ENCODE measurements at places on chromosomes 12 and 14. TPM values are rescaled to one million over a fixed set of nuclear protein-coding genes. Genes with fewer than 3 reads are reported as not detected.

GRCh38 chr14:98374136-98374535 is 897.9 kb downstream of the BCL11B start:
- peaks cover 14% of the 10 kb centered on the region for H3K27me3 ChIP-seq
- no peak overlapping the region for H3K27ac ChIP-seq
- no peaks in the 10 kb centered on the region for H3K36me3 ChIP-seq
- H3K4me1 ChIP-seq = no peaks in the 10 kb centered on the region
- DNase-seq = no peak

DNA sequence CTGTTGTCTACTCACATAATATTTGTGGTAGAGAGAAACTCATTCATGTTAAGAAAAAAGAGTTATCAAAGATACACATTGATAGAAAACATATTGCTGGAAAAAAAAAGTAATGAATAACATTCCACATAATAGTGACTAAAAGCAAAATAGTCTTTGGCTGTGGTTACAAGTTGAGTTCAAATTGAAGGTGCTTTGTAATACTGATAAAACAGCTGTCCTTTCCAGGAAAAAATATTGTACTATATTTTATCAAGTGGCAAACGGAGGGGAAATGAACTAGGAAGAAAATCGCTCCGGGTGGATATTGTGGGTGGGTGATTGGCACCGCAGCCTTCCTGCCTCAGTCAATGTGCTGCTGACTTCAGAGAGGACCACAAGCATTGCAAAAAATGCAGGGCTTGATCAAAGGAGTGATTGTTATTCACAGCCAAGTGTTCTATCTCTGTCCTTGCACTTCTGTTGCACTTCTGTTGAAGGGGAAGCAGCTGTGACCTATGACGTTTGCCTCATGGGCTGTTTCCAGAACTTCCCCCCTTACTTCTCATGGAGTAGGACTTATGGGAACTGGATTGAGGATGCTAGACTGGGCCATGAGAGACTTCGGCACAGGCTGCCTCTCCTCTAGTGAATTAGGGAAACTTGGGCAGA is 114.4 kb downstream of the VRK1 start:
- DNase-seq = no peak
- no peaks in the 10 kb centered on the region for H3K4me1 ChIP-seq
- H3K27ac ChIP-seq = no peak overlapping the region
- H3K4me3 ChIP-seq = no peak overlapping the region

DNA sequence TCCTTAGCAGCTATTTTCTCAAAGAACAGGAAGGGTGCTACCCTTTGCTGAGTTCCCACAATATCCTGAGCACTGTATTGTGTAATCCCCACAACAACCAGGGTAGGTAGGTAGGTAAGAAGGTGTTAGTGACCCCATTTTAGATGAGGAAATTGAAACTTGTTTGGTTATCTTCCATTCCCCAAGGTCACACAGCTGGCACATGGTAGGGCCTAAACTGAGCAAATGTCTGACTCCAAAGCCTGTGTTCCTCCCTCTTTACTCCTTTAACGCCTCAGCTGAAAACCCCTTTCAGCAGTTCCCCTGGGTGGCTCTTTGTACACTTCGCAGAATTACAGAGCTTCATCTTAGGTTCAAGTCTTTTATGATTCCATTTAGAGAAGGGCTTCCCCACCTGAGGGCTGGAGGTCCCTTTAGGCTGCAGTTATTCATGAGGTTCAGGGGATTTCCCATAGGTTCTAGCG is 26.5 kb upstream of the RIC8B start:
- H3K4me3 ChIP-seq = peak overlapping the region; percentile 23
- peaks cover 16% of the 10 kb centered on the region for H3K4me1 ChIP-seq

- H3K4me3 ChIP-seq = no peak overlapping the region
- H3K27me3 ChIP-seq = no peaks in the 10 kb centered on the region
- H3K36me3 ChIP-seq = no peaks in the 10 kb centered on the region
- no peak overlapping the region for H3K27ac ChIP-seq
- no peak for DNase-seq
- H3K4me1 ChIP-seq = peaks cover 6% of the 10 kb centered on the region
These were observed 85.9 kb downstream of the TMEM117 start for GRCh38 chr12:43921666-43922337.

DNA sequence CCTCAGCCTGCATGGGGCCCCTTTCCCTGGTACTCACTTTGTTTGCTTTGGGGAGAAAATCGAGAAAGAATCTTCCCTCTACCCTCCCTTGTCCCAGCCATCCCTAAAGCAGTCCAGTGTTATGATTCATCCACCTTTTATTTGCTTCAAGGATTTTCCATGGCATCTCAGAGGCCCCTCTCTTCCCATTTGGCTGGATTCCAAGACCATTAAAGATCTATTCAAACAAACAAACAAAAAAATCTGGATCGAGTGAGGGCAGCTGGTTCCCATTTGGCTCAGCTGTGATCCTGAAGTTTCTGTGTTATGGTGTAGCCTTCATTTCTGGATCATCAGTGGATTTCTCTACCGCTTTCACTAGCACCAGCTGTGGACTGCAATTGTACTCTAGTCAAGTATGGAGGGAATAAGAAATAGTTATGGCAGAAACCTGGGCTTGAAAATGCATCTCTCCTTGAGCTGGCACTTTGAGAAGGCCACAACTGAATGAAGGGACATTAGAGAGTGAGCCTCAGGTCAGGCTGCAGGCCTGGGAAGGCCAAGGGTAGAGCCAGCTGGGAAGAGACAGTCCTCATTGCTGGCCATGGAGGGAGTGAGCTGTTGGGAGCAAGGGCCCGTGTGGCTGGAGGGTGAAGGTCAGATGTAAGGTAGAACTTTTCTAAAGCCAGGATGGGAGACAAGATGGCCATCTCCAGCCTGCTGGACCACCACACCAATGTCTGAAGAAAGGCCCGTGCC is 13.7 kb downstream of the KRT71 start:
- H3K4me1 ChIP-seq = peaks cover 10% of the 10 kb centered on the region
- no peak overlapping the region for H3K4me3 ChIP-seq
- no peaks in the 10 kb centered on the region for H3K27me3 ChIP-seq
- no peak for DNase-seq

GRCh38 chr12:92275443-92276154 is 130.0 kb upstream of the BTG1 start:
- no peak overlapping the region for H3K27ac ChIP-seq
- no peaks in the 10 kb centered on the region for H3K36me3 ChIP-seq
- H3K27me3 ChIP-seq = peaks cover 2% of the 10 kb centered on the region
- no peaks in the 10 kb centered on the region for H3K4me1 ChIP-seq
- no peak for DNase-seq

Gene CFAP54
- 0.50 TPM for total RNA-seq

DNA sequence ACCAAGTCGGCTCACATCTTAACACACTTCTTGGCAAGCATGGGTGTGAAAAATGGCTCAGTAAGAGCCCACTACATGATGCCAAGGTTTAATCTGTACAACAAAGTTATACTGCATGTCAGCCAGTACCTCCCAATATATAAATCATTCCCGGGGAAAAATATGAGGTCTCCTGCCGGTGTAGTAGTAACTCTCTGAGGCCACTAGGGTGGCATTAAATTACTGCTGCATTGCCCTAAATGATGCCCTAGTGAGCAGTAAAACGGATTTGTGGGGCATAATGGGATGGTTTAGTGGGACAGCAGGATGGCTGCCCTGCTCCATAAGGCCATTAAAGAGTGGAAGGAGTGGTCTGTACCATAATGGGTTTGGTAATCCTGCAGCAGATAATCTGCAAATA is 267.7 kb downstream of the MED13L start:
- peaks cover 12% of the 10 kb centered on the region for H3K4me1 ChIP-seq
- no peaks in the 10 kb centered on the region for H3K27me3 ChIP-seq
- peaks cover 26% of the 10 kb centered on the region for H3K36me3 ChIP-seq
- no peak overlapping the region for H3K4me3 ChIP-seq

Gene FGF6
- total RNA-seq = not detected

DNA sequence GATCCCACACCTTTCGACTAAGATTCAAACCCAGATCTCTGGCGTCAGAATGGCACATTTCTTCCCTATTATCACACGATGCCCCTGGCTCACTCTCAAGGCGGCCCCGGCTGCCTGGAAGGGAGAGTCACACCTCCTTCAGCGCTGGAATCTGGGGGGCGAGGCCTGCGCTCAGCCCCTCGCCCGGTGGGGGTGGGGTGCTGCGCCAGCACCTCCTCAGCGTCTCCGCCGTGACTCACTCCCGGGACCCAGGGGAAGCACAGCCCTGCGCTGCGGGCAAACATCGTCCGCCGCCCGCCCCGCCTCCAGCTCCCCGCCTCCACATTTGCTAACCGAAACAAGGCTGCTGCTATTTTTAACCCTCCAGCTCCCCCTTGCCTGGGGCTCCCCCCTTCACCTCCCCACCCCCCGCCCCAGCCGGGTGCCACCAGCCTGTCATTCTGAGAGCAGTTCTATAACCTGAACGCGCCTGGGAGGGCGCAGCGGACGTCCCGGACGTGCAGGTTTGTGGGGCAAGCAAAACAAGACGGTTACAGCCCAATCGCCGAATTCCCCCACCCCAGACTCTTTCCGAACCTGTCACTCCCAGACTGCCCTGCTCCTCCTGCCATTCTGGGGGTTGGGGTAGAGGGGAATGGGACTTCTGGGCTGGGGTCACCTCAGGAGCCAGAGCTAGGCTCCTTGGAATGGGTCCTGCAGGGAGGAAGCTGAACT is 6.7 kb downstream of the HDAC7 start:
- H3K36me3 ChIP-seq = peaks cover 5% of the 10 kb centered on the region
- H3K4me1 ChIP-seq = peaks cover 78% of the 10 kb centered on the region
- peak overlapping the region; percentile 90 for H3K4me3 ChIP-seq
- peak; percentile 95 for DNase-seq
- peak overlapping the region; percentile 100 for H3K27ac ChIP-seq

Gene CLEC2B
- 70.3 TPM for total RNA-seq

GRCh38 chr12:2619136-2619535 is 175.6 kb upstream of the FKBP4 start:
- peaks cover 17% of the 10 kb centered on the region for H3K27me3 ChIP-seq
- H3K27ac ChIP-seq = no peak overlapping the region
- no peak for DNase-seq
- no peak overlapping the region for H3K4me3 ChIP-seq
- H3K36me3 ChIP-seq = no peaks in the 10 kb centered on the region

- H3K4me3 ChIP-seq = no peak overlapping the region
- H3K27me3 ChIP-seq = no peaks in the 10 kb centered on the region
- peaks cover 20% of the 10 kb centered on the region for H3K4me1 ChIP-seq
- DNase-seq = no peak
These were observed 12.7 kb downstream of the TEP1 start for GRCh38 chr14:20400589-20400964.

Gene AQP2
- not detected for total RNA-seq

DNA sequence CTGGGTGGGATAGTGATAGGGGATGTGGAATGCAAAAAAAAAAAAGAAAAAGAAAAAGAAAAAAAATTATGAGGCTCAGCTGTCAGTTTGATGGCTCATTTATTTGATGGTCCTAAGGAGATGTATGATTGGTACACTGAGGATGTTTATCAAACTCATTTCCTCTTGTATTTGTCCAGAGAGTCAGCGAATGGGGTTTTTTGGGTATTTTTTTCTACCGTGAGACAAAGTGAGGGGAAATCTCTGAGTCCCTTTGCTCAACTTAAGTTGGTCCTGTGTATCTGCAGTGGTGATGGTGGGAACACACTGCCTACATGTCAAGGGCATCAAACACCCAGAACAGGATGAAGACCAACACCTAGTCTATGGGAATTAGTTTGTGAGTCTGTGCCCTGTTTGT is 176.9 kb upstream of the HIF1A start:
- H3K4me1 ChIP-seq = peaks cover 71% of the 10 kb centered on the region
- H3K36me3 ChIP-seq = peaks cover 17% of the 10 kb centered on the region
- H3K27me3 ChIP-seq = no peaks in the 10 kb centered on the region
- H3K27ac ChIP-seq = peak overlapping the region; percentile 100
- DNase-seq = peak; percentile 75

- no peak for DNase-seq
These were observed 46.5 kb downstream of the OR9K2 start for GRCh38 chr12:55172686-55173085.

GRCh38 chr12:2439332-2440100 is 355.3 kb upstream of the FKBP4 start:
- DNase-seq = peak; percentile 29
- H3K4me1 ChIP-seq = no peaks in the 10 kb centered on the region
- no peak overlapping the region for H3K4me3 ChIP-seq
- peaks cover 20% of the 10 kb centered on the region for H3K27me3 ChIP-seq
- H3K27ac ChIP-seq = no peak overlapping the region

DNA sequence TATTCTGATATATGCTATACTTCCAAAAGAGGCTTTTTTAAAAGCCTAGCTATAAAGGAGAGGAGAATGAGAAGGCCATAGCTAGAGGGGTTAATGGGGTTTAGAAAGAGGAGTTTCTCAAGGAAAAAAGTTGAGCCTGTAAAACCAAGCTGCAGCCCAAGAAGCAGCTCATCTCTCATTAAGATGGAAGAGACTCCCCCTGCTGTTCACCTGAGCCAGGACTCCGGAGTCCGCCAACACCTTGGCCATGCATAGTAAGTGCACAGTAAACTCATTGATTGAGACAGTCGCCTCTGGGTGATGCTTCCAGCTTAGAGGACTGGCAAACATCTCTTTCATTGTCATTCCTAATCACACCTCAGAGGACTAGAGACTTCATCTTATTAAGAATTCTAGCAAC is 46.2 kb downstream of the ANO2 start:
- peaks cover 27% of the 10 kb centered on the region for H3K27me3 ChIP-seq
- H3K27ac ChIP-seq = no peak overlapping the region
- H3K36me3 ChIP-seq = no peaks in the 10 kb centered on the region
- no peak for DNase-seq
- H3K4me1 ChIP-seq = no peaks in the 10 kb centered on the region
- no peak overlapping the region for H3K4me3 ChIP-seq

Gene GALNT16
- total RNA-seq = not detected

GRCh38 chr12:102593134-102593533 is 112.8 kb upstream of the IGF1 start:
- H3K27ac ChIP-seq = no peak overlapping the region
- no peaks in the 10 kb centered on the region for H3K4me1 ChIP-seq
- no peak for DNase-seq
- H3K36me3 ChIP-seq = no peaks in the 10 kb centered on the region
- no peaks in the 10 kb centered on the region for H3K27me3 ChIP-seq
- no peak overlapping the region for H3K4me3 ChIP-seq

DNA sequence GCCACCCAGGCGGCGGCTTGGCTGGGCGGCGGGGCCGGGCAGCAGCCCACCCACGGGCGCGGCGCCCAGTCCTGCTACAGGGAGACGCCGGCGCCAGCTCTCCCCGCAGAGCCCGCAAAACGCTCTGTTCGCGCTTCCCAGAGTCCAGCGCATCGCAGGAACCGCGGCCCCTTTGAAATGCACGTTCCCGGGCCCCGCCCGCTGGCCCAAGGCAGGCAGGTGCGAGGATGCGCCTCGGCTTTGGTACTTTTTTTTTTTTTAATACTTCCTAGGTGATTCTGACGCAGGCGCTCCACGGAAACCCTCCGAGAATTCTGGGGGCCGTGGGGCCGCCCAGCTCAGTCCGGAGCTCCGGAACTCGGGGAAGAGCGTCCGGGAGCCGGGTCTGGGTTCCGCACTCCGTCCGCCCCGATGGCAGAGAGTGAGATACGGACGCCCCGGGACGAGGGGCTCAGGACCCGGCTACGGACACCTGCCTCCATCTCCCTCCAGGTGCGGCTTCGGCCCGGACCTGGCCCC is 483 bp downstream of the POC1B start:
- H3K27me3 ChIP-seq = no peaks in the 10 kb centered on the region
- peaks cover 27% of the 10 kb centered on the region for H3K36me3 ChIP-seq
- peak overlapping the region; percentile 93 for H3K4me3 ChIP-seq
- peaks cover 42% of the 10 kb centered on the region for H3K4me1 ChIP-seq
- DNase-seq = peak; percentile 68
- H3K27ac ChIP-seq = peak overlapping the region; percentile 85

Gene IKBIP
- 23.9 TPM for total RNA-seq

Data from natural killer cell treated with Interleukin-12 subunit alpha and Interleukin-12 subunit beta and Interleukin-15 and Interleukin-18, amount 100 ng/mL, for 72 hours (primary cell).